ENCODE measurements at places on chromosomes 1 and 21.

DNA sequence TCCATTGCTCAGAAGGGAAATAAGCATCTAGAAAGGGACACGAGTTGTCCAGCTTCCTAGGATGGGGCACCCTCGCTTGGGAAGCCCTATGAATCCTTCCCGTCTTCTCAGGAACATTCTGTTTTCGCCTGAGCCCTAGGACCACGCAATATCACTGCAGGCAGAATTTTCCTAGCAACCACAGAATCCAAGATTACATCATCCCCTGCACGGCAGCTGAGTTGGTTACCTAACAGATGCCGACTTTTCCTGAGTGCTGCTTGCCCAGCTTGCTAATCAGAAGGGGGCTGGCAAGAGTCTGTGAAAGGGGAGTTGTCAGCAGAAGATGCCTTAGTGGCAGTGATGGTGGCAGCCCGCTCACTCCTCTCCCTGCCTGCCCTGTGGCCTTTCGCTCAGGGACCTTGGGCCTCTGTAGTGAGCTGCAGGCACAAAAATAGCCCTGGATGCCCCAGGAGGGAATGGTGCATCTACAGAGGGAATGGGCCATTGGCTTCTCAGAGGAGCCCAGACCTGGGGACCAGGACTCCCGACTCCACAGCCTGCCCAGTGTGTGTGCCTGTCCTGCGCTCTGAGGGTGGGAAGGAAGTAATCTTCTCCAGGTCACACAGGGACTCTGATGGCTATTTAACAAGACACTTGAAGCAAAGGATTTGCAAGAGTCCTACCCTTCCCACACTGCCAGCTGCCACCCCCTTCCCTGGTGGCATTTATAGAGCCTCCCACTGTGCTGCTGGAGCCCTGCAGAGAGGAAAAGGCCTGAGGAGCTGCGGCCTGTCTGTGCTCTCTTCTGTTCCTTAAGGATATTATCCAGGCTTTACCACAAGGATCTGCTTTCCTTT lies 28.9 kb upstream of the CLSTN1 start:
- DNase-seq, result no peak

DNA sequence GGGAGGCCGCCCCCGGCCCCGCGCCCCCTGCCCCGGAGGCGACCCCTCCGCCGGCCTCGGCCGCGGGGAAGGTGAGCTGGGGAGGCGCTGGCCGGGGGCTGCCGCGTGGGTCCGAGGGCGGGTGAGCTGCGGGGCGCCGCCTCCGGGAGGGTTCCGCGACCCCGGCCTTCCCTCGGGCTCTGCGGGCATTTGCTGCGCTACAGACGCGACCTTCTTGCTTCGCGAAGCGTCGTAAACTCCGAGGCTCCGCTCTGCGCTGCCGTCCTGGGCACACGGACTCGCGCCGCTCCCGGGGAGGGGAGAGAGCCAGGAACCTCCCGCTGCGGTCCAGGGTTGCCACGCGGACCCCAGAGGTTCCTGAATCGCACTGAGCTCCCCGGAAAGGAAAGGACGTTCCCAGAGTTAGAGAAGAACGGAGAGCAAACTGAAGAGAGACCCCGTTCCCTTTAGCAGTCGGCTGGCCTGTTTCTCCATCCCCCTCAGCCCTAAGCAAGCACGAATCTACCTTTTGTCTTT lies 345 bp downstream of the SLX9 start:
- DNase-seq, result no peak

GRCh38 chr1:219067350-219067712 lies 106.3 kb upstream of the LYPLAL1 start:
- DNase-seq, result no peak

DNA sequence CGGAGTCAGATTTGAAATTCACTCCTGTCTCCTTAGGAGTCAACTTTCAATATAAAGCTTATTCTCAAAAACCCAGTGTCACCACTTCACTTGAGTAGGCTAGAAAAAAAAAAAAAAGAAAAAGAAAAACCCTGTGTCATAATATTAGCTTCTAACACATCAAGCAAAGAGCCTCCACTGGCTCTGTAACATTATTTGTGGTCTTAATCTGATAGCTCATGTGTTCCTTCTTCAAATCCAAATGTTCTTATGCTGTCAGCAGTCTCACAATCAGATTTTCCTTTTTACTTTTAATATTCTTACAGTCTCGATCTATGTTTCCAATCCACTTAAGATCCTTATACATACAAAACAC lies 26.1 kb upstream of the PSMG1 start:
- no peak for DNase-seq

GRCh38 chr1:205444931-205445645 lies 10.8 kb downstream of the BLACAT1 start:
- DNase-seq, result no peak

GRCh38 chr1:170205301-170205700 lies 59.5 kb downstream of the NTMT2 start:
- no peak for DNase-seq

DNA sequence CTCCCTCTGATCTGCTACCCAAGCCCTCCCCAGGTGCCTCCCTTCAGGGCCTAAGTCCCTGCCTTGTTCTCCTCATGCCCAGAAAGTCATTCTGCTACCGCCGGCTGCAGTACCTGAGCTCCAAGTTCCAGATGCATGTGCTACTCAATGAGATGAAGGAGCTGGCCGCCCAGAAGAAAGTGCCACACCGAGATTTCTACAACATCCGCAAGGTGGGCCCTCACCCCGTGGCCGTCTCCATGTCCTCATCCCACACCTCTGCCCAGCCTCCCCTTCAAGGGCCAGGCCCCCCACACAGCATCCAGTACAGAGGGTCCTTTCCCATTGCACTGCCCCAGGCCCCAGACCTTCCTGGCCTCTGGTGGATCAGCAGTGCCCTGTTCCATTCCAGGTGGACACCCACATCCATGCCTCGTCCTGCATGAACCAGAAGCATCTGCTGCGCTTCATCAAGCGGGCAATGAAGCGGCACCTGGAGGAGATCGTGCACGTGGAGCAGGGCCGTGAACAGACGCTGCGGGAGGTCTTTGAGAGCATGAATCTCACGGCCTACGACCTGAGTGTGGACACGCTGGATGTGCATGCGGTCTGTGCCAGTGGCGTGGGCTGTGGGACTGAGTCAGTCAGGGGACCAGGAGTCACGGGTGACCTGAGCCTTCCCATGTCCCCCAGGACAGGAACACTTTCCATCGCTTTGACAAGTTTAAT lies 8.2 kb downstream of the AMPD2 start:
- no peak for DNase-seq

DNA sequence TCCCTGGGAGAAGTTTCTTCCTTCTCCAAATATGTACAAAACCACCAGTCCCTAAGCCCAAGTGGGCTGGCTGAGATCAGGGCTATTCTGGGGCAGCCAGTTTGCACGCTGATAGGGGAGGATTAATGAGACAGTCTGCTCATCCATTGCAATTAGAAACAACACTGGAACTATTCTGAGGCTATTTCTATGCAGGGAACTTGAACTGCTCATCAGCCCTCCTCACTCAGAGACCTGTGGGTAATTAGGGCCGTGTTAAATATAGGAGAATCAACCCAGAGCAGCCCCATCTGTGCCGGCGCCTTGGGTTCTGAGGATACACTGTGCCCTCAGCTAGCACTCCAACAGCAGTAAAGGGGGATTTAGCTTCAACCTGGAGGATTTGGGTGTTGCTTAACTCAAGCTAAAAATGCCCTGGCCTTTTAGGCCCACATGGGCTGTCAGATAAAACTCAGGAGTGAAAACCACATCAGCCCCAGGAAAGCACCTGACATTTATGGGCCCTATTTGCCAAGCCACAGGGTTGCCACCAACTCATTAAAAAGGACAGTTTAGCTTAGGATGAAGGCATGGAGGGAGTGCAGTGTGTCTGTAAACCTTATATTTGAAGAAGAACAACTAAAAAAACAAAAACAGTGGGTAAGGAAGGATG lies 53.9 kb downstream of the DUSP10 start:
- DNase-seq, result no peak

DNA sequence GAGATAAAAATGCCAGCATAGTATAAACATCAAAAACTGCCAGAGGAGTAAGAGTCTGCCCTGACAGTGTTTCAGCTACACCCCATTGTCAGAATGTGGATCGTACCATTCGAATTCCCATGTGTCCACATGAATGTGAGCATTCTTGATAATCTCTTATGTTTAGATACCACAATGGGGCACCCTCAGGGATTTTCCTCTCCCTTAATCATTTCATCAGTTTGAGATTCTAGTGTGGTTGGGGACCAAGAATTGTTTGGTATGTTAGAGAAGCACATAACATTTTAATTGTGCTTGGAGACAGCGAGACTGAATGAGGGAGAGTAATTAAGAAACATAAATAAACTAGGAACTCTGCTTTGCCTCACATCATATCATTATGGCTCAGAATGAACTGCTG lies 120.2 kb downstream of the ZC3H11B start:
- DNase-seq, result no peak

DNA sequence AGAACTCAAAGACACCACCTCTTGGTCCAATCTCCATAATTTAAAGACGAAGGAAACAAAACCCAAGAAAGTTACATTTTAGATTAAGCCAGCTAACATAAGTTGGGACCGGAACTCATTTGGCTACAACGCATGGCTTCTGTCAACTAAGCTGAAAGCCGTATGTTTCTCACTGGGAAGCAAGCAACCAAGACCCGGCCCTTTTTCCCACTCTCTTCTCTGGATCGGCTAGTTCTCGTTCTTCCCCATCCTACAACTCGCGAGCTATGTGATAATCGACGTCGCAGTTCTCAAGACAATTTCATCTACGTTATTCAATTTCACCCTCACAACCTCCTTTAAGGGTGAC lies 601 bp downstream of the CCT8 start:
- DNase-seq, result no peak

GRCh38 chr1:33050221-33051076 lies 13.8 kb upstream of the AK2 start:
- no peak for DNase-seq

DNA sequence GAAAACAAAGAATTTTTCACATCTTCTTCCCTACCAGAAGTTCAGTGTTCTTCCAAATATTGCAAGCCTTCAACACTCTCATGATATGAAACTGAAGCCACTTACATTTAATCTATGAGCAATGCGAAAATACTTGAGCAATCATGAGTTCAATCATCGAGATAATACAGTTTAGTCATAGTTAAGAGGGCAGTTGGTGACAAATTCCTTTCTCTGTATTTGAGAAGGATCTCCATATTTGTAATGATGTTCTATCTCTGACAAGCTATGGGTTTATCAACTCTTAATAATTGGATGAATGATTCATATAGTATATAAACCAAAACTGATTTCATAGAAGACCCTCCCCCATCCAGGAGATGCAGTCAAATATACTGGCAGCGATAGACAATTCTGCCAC lies 29.7 kb upstream of the PYHIN1 start:
- DNase-seq, result no peak

- DNase-seq, result no peak
These were observed 127.4 kb upstream of the HMGB4 start for GRCh38 chr1:33736496-33736895.

- DNase-seq, result no peak
These were observed 3.5 kb downstream of the CD164L2 start for GRCh38 chr1:27379564-27380122.

GRCh38 chr1:78520216-78520615 lies 29.4 kb downstream of the PTGFR start:
- no peak for DNase-seq

DNA sequence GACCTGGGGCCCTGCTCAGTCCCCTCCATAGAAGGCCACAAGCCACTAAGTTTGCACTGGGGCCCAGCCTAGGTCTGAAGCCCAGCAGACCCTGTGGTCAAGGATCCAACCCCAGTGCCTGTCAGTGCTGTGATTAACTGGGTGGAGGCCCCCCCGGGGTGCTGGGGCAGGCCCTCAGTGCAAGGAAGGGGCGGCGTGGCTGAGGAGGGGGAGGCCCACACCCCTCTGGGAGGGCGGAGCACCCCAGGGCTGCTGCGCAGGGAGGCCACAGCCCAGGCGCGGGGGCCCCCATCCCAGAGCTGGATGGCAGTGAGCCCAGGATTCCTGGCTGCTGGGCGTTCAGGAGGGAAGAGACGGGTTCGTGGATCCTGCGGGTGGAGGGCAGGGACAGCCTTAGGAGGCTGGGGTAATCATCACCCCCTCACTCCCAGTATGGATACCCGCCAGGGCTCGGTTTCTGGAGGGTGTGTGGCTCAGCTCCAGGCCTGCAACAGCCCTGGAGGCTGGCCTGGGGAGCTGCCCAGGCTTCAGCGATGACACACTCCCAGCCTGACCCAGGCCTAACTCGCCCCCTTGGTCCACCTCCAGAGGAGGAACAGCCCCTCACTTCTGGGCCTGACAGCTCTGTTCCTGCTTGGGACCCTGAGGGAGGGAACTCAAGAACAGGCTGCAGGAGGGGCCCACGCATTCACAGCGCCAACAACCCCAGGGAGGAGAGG lies 890 bp downstream of the GJC2 start:
- DNase-seq, result no peak

DNA sequence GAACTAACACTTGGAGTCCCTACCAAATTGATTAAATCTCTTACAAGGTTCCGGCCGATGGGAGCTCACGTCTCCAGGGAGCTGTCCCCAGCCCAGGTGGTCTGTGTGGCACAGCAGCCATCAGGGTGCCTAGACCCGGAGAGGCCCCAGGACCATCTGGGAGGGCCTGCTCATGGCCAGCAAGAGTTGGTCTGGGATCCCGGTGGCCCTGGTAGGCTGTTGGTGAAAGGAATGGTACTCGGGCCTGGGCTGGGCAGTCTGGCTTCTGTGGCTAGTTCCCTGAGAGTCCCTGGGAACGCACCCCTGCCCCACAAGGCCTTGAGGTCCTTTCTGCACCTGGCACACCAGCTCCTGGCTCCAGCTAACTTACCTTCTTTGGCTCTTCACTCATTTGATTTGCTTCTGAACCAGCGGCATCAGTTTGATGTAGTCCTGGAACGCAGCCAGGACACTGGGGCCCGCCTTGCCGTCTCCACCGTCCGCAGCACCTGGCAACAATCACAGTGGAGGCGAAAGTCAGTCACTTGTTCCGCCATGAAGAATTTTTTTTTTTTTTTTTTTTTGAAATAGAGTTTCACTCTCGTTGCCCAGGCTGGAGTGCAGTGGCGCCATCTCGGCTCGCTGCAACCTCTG lies 62.5 kb downstream of the SCCPDH start:
- DNase-seq, result no peak

- DNase-seq, result no peak
These were observed 64.8 kb downstream of the PIK3R3 start for GRCh38 chr1:46067652-46068051.

- DNase-seq, result no peak
These were observed 1.1 kb upstream of the PCP4 start for GRCh38 chr21:39866093-39866492.

DNA sequence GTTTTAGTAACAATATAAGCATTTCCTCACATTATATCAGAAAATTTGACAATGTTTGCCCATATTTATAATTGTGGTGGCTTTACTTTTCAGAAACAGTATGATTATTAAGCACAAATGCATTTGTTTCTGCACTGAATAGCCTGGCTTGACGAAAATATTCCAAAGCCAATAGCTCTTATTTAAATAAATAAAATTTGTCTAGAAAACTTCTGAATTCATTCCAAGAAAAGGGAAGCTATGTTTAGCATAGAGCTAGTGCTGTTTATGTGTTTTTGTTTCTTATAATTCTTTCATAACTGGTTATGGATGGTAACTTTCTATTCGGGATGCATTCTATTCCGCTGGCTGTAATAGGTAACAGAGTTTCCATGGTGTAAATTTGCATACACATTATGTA lies 268.6 kb downstream of the PTBP2 start:
- DNase-seq, result no peak

GRCh38 chr1:230794871-230795605 lies 47.9 kb downstream of the CAPN9 start:
- DNase-seq, result no peak

All from stimulated activated CD8-positive, alpha-beta memory T cell treated with anti-CD3 and anti-CD28 coated beads, Interleukin-7, amount 100 ng/mL, for 1 hour (primary cell).